ENCODE measurements at places on chromosomes 11 and 22.

DNA sequence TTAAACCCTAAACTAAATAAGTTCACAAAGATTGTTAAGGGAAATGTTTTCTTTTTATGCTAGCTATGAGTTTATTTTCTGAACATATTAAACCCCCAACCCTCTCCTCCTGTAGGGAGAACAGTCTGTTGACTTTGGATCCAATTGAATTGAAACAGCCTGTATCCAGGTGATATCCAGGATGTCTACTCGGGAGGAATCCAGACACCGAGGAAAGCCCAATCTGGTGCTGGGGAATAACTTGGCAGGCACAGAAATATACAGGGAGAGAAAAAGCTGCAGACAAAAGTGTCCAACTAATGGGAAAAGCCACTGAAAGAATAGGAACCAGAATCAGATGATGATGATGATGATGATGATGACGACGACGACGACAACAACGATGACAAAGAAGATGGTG, 93.9 kb upstream of the API5 start:
- no peak for DNase-seq

- no peak for DNase-seq
Observed at GRCh38 chr11:114079511-114080065, 20.1 kb downstream of the ZBTB16 start.

DNA sequence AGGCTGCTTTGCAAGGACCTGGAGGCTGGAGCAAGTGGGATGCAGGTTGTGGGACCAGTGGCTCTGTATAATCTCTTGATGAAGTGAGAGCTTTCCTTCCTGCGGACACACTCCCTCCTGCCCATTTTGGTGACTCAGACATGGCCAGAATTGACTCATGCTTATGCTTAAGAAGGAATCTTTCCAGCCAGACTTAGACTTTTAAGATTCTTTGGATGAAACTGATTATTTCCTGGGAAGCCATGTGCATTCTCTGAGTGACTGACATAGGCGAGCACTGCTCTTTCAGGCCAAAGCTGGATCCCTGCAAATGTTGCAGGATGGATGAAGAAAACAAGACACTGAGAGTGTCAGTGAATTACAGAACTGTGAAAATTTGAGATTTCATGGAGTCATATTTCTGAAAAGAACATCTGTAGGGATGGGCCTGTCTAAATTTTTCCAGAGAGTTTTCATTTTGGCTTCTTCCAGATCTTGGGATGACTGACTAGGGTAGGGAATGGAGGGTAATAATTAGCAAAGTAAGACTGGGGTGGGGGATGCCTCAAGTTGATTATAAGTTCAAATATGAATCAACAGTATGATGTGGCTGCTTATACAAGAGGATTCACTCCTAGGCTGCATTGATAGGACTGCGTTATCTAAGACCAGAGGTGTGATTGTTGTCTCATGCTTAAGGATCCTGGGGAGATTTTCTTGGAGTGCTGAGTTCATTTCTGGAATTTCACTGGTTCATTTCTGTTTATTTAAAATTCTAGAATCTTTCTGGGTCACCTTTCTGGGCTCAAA, 195.8 kb downstream of the HIPK3 start:
- DNase-seq: no peak

DNA sequence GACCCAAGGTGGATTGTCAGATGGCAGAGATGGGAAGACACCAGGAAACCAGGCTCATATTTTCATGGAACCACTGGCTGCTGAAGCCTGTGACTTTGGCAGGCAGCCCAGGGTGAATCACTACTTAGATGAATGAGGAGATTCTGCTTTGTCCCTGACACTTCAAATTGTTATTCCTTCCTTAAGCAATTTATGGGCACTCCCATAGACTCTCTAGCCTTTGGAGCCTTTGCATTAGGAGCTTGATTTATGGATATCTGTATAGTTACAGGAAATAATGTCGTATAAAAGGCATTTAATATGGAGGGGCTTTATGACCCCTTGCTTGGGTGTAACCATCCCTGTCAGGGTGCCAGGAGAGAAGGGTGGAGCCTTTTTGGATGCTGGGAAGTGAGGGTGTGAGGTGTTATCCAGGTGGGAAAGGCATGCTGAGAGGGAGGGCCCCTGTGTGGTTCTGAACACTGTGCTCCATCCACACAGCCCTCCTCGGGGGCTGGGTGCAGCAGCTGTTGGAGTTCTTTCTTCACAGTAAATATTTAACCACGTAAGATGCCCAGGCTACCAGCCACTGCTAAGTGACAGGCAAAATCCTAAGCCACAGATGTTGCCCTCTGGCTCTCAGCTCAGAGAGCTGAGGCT, 35.3 kb downstream of the IL18 start:
- DNase-seq: peak; percentile 94

- no peak for DNase-seq
Observed at GRCh38 chr11:35162745-35163144, 23.8 kb downstream of the CD44 start.

DNA sequence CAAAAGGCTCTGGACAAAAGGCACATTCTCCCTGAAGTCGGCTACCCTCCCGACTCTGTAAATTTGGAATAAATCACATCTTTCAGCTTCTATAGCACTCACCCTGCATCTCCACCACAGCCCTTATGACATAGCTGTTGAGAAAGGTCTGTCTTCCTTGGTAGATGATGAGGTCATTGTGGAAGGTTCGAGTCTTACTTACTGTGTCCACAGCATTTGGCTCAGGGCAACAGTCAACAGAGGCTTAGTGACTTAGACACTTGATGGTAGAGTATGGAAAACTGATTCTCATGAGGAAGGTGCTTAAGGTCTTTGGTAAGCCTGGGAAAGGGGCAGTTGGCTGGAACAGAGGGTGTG, 45.6 kb downstream of the PTPRJ start:
- DNase-seq: no peak

DNA sequence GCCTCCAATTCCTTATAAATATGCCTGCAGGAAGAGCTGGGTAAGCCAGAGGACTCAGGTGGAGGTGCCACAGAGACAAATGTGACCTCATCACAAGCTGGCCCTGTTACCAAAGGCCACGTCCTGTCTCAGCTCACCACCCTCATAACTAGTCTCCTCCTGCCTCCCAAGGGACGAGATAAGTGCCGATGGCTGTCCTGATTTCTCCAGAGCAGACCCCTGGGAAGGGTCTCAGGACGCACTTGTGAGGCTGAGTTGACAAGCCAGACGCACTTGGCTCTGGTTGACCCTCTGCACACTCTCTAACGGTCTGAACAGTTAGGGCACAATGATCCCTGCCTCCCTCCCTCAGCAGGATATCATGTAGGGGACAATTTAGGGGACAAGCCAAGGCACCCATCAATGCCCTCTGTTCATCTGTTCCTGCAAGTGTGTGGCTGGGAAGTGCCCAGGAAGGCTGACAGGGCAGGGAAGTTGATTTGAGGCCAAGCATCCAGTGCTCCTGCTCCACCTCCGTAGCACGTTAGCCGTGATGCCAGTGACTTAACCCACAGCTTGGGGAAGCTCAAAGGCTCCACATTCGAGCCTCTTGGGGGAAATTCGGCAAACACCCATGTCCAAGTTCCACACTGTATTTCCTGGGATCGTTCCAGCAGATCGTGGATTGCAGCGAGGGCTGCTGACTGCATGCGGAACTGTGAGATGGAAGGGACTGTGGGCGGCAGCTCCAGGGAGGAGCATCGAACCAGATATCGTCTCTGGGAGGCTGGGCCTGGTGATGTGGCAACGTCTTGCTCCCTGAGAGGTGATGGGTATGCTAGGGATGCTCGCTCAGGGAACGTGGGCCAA, 2.8 kb downstream of the SMIM38 start:
- no peak for DNase-seq

DNA sequence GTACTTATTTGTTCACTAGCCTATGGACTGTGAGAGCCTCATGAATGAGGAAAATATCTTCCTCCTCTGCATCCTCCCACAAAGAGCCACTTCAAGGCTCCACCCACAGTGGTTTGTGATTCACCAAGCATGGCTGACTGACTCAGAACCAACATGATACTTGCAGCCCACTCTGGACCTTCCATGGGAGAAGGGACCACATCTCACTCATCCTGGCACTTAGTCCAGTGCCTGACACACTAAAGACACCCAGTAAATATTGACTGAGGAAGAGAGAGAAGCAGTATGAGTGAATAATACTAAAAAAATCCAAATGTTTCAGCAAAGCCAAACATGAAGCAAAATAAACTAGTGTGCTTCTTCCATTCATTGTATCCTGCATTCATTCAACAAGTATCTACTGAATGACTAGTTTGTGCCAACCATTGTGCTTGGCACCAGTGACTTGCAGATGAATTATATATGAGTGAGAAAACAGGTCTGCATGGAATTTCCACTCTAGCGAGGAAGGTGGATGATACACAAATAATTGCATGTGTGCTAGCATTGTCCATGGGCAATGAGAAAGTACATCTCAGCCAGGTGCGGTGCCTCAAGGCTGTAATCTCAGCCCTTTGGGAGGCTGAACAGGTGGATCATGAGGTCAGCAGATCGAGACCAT, 54.9 kb upstream of the BLID start:
- peak; percentile 48 for DNase-seq

DNA sequence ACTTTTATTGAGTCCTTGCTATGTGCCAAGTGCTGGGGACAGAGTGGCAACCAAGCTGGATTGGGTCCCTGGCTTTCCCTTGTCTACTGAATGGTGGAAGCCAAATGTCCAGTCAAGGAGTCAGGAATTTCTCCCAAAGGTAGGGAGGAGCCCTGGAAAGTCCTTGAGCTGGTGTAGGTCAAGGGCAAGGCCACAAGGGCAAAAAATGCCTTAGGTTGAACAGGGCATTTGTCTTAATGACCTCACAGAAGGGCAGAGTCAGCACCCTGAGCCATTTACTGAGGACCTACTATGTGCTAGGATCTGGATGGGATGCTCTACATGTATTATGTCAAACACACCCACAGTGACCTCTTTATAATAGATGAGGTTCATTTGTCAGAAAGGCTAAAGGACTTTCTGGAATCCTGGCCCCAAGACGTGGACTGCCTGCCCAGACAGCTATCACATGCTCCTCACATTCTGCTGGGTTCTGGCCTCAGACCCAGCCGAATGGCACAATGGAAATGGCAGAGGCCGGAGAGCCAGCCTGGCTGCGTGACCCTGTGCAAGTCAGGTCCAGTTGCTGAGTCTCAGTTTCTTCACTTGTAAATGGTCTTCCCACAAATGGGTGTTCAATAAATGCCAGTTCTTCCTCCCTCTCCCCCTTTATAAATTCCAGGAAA, 17.7 kb downstream of the MOGAT2 start:
- DNase-seq: no peak

DNA sequence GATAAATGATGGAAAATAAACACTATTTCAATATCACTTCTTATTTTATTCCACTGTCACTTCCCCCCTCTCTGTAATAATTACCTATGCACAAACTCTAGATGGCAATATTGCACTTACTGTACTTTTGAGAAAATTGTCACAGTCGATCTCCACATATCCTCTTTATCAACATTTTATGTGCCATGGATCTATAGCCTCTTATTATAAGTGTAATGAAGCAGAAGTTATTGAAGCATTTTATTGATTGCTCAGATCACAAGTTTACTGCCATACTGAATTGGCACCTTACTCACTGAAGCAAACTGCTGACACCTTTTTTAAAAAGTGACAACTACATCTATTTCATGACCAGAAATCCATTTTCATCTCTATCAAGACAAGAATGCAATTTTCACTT, 133.4 kb downstream of the DCDC1 start:
- no peak for DNase-seq

DNA sequence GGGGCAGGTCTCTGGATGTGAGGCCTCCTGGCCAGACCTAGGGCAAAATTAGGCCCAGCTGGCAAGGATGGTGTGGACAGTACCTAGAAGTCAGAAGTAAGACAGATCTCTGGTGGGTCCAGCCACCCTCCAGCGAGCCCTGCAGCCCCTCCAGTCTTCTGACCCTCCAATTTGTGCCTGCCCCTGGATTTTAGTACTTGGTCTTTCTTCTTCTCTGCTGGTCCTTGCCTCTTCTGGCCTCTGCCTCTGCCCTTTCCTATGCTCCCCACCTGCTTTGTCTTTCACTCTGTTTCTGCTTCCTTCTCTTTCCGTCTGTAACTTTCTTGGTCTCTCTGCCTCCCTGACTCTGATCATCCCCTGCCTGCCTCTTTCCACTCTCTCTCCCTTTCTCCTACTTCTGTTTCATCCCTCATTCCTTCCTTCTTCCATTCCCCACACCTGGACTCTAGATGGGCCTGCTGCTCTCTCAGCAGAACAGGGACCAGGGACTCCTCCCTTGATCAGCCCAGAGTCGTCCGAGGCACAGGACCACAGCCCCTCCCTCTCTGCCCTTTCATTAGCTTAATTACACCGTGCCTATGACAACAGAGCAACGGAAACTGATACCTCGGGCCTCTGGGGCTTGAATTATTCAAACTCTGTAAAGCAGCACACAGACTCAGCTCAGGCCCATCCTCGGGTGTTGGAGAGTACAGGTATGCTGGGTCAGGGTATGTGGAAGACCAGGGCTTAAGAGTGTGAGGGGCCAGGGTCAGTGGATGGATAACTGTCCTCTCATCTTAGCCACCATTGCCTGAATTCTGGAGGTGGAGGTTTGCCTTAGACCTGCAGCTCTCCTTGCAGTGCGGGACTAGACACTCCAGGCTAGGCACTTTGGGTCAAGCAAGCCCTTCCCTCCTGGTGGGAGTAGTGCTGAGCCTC, at the start of gene CHRNA10:
Gene CHRNA10 (minus strand): TSS at position 51 of the 921 bp plus-strand sequence. CDS start 72 bp downstream, outside the sequence.
- no peak for DNase-seq

- DNase-seq: no peak
Observed at GRCh38 chr11:80502511-80502910, 1061.7 kb upstream of the TENM4 start.

GRCh38 chr11:130612291-130612851, 163.9 kb downstream of the ADAMTS15 start:
- DNase-seq: no peak

Measured in NCI-H2029 (cell line).